Muscle of leg (tissue), 16 donors: ENCODE measurements at places on chromosomes 3 and 15. TPM values are rescaled to one million over a fixed set of nuclear protein-coding genes. Genes with fewer than 3 reads are reported as not detected.

DNA sequence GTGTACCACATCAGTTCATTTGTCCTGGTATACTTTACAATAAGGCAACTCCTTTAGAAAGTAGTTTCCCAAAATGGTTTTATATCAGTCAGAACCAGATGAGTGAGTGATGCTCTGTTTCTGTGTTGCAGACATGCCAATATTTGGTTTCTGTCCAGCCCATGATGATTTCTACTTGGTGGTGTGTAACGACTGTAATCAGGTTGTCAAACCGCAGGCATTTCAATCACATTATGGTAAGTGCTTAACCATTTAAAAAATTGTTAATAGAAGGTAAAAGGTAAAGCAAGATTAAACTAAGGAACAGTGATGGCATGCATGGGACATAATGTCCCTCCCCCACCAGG lies 40.0 kb upstream of the SCAANT1 start:
- no peaks in the 10 kb centered on the region for H3K27me3 ChIP-seq
- H3K36me3 ChIP-seq = peaks cover 11% of the 10 kb centered on the region
- no peak for DNase-seq
- no peak overlapping the region for H3K27ac ChIP-seq
- no peak overlapping the region for H3K4me3 ChIP-seq
- peaks cover 2% of the 10 kb centered on the region for H3K4me1 ChIP-seq

GRCh38 chr3:190130696-190131095 lies 10.0 kb upstream of the P3H2 start:
- peak; percentile 94 for DNase-seq
- H3K36me3 ChIP-seq = no peaks in the 10 kb centered on the region
- no peak overlapping the region for H3K4me3 ChIP-seq
- H3K27ac ChIP-seq = peak overlapping the region; percentile 84
- H3K27me3 ChIP-seq = no peaks in the 10 kb centered on the region

DNA sequence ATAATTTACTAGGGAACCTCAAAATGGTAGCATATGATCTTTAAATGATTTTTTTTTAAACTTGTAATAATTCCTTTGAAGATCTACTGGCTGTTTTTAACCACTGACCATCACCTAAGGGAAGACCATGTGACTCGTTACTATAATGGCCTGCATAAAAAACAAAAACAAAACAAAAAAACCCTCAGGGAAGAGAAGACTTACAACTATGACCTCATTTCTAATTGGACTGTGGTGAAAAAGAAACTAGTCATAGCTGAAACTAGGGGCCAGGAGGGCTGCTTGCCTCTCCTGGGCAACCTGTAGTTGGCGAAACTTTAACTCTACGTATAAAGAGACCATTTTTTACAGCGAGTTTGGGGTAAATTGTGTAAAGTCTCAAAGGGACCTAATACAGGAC lies 23.0 kb downstream of the PAQR9 start:
- DNase-seq = no peak
- H3K4me1 ChIP-seq = no peaks in the 10 kb centered on the region
- H3K27me3 ChIP-seq = peaks cover 7% of the 10 kb centered on the region
- H3K4me3 ChIP-seq = no peak overlapping the region

Gene MYL3
- polyA plus RNA-seq = 640 TPM

Gene TMIE
- 0.88 TPM for polyA plus RNA-seq

Gene ACKR4
- polyA plus RNA-seq = 0.75 TPM

- H3K27me3 ChIP-seq = no peaks in the 10 kb centered on the region
- H3K4me1 ChIP-seq = peaks cover 14% of the 10 kb centered on the region
- H3K36me3 ChIP-seq = no peaks in the 10 kb centered on the region
- H3K4me3 ChIP-seq = peak within 1 kb of the TSS; percentile 67
- peak; percentile 97 for DNase-seq
Observed at GRCh38 chr3:47164007-47164881, at the start of gene SETD2. SETD2 (minus strand) TSS chr3:47164113; CDS start chr3:47163924, 189 bp downstream.

Gene CNTN3
- 9.9 TPM for polyA plus RNA-seq

DNA sequence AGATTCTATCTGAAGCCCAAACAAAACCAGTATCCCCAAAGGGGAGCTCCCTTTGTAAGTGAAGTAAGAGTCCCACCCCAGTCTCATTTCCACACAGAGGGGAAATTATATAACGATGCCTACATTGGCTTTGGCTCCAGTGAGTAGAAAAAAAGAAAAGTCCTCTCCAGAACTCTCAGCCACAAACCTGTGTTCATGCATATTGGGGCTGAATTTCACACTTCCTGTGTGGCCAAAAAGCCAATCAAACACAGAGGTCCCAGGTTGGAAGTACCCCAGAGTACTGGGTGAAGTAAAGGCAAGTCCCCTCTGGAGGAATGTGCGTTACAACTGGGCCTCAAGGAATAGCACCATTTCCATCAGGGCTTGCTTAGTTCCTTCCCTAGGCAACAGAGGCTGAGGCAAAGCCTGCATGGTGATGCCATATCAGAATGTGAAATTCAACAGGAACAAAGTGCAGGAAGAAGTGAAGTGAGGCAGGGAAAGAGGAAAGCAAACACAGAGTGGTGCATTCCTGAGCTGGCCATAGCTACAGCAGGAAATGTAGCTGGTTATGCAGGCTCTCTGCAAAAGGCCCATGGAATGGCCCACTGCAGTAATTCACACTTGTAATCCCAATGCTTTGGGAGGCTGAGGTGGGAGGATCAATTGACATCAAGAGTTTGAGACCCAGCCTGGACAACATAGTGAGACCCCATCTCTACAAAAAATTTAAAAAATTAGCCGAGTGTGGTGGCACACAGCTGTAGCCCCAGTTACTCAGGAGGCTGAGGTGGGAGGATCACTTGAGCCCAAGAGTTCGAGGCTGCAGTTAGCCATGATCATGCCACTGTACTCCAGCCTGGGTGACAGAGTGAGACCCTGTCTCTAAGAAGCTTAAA lies 16.6 kb upstream of the CX3CR1 start:
- no peaks in the 10 kb centered on the region for H3K36me3 ChIP-seq
- DNase-seq = no peak
- H3K27ac ChIP-seq = no peak overlapping the region

GRCh38 chr15:38004218-38004861 lies 69.9 kb downstream of the TMCO5A start:
- no peaks in the 10 kb centered on the region for H3K36me3 ChIP-seq
- H3K4me1 ChIP-seq = no peaks in the 10 kb centered on the region
- H3K27ac ChIP-seq = no peak overlapping the region
- DNase-seq = no peak
